T-helper 17 cell (primary cell): ENCODE measurements at places on chromosomes 12 and 14. TPM values are rescaled to one million over a fixed set of nuclear protein-coding genes. Genes with fewer than 3 reads are reported as not detected.
A peak's percentile ranks its signal among the peaks of the same experiment; 100 is the strongest.

GRCh38 chr12:129068684-129069083 lies 215.4 kb downstream of the GLT1D1 start:
- no peaks in the 10 kb centered on the region for H3K27me3 ChIP-seq
- DNase-seq = no peak
- no peaks in the 10 kb centered on the region for H3K36me3 ChIP-seq
- H3K4me1 ChIP-seq = no peaks in the 10 kb centered on the region
- H3K27ac ChIP-seq = no peak overlapping the region

DNA sequence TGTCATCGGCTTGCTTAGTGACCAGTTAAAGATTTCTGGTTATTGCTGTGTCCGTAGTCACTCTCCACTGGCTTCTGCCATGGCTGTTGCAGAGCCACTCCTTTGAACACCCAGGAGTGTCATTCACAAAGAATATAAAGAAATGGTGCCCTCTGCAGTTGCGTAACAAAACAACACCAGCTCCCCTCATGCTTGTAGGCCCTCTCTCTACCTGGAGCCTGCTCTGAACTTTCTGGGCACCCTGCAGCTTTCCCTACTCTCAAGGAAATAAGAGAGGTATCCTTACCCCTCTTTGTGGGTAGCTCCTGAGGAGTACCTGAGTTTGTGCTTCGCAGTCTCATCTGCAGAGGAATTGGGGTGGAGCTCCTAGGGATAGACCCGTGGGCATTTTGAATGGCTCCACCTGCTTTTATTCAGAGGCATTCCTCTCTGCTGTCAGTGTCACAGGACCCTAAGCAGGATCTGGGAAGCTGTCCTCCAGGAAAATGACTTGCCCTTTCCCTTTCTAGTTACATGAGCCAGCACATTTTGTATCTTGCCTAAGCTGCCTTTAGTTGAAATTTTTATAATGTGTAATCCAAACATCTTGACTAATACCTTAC lies 97.2 kb upstream of the TMEM260 start:
- DNase-seq = no peak
- no peaks in the 10 kb centered on the region for H3K4me1 ChIP-seq
- H3K36me3 ChIP-seq = no peaks in the 10 kb centered on the region
- peaks cover 45% of the 10 kb centered on the region for H3K27me3 ChIP-seq

DNA sequence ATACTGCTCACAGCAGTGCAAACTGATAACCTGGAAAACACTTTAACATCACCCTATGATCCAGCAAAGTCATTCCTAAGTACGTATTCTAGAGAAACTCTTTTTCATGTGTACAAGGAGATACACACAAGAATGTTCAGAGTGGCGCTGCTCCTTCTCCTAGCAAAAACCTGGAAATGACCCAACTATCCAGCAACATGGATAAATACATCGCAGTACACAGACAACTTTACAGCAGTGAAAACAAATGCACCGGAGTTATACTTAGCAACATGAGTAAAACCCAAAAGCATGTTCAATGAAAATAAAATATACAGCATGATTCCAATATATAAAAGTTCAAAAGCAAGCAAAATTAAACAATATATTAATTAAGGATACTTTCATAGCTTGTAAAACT lies 18.7 kb downstream of the SART3 start:
- H3K36me3 ChIP-seq = peaks cover 8% of the 10 kb centered on the region
- peak overlapping the region; percentile 80 for H3K27ac ChIP-seq
- peaks cover 19% of the 10 kb centered on the region for H3K4me1 ChIP-seq
- no peaks in the 10 kb centered on the region for H3K27me3 ChIP-seq
- DNase-seq = no peak

GRCh38 chr12:27868139-27868538 lies 88.1 kb upstream of the MANSC4 start:
- H3K4me3 ChIP-seq = no peak overlapping the region
- no peak overlapping the region for H3K27ac ChIP-seq
- peaks cover 13% of the 10 kb centered on the region for H3K4me1 ChIP-seq
- DNase-seq = no peak
- peaks cover 7% of the 10 kb centered on the region for H3K27me3 ChIP-seq

DNA sequence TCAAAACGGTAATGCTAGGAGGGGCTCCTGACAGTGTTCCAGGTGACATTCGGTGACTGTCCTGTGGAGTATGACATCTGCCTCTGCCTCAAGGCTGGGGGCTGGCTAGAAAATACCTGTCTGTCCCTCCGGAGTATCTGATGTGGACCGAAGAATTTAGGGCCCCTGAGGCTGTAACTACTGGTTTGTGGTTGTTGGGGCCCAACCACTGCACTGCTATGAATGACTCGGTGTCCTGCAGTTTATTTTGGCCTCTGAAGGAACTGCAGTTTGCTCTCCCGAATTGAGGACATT lies 198.9 kb upstream of the CAND1 start:
- DNase-seq = no peak
- peaks cover 12% of the 10 kb centered on the region for H3K4me1 ChIP-seq
- peaks cover 64% of the 10 kb centered on the region for H3K27me3 ChIP-seq
- no peak overlapping the region for H3K27ac ChIP-seq
- H3K4me3 ChIP-seq = peak overlapping the region; percentile 96

GRCh38 chr14:93219103-93219726 lies 12.2 kb downstream of the UBR7 start:
- no peaks in the 10 kb centered on the region for H3K27me3 ChIP-seq
- no peak for DNase-seq
- H3K27ac ChIP-seq = no peak overlapping the region
- H3K4me3 ChIP-seq = no peak overlapping the region
- no peaks in the 10 kb centered on the region for H3K36me3 ChIP-seq

DNA sequence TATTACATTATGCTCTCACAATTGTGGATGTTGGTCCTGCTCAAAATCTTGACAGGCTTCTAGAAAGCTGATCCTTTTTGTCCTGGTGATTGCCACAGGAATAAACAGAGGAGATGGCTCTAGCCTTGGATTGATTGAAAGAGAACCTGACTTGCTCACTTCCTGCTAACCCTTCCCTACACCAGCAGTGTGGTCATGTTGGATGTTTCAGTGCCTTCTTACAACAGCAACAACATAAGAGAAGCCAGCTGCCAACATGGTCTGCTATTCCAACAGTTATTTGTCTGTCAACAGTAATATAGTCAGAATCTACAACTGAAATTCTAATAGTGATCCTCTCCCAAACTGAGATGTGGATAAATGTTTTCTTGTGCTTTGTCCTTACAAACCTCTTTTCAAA lies 311.6 kb upstream of the DIO2 start:
- no peaks in the 10 kb centered on the region for H3K27me3 ChIP-seq
- no peak overlapping the region for H3K27ac ChIP-seq
- H3K4me1 ChIP-seq = no peaks in the 10 kb centered on the region
- no peak overlapping the region for H3K4me3 ChIP-seq

DNA sequence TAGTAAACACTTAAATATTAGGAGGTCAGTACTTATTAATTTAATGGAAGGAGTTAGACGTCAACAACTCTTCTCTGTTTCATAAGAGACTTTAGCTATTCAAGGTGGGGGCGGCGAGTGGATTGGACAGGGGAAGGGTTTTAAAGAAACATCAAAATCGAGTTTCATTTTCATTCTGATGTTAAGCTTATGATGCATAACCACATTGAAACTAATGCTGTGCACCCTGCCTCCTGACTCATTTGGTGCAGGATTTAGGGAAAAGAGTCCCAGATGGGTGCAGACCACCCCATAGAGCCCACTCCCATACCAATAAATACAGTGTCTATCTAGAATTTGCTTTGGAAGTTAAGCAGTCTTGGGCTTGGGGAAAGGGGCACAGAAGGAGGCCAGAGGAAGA lies 7.4 kb downstream of the ZBTB39 start:
- no peak overlapping the region for H3K4me3 ChIP-seq
- H3K27me3 ChIP-seq = no peaks in the 10 kb centered on the region
- H3K36me3 ChIP-seq = peaks cover 9% of the 10 kb centered on the region
- H3K4me1 ChIP-seq = peaks cover 23% of the 10 kb centered on the region
- peak overlapping the region; percentile 83 for H3K27ac ChIP-seq
- DNase-seq = no peak

- H3K27me3 ChIP-seq = peaks cover 37% of the 10 kb centered on the region
- H3K4me1 ChIP-seq = peaks cover 2% of the 10 kb centered on the region
- DNase-seq = no peak
- no peak overlapping the region for H3K27ac ChIP-seq
These were observed 5.6 kb upstream of the ADGRD1 start for GRCh38 chr12:130948136-130948535.

GRCh38 chr14:59852350-59852749 lies 18.2 kb downstream of the RTN1 start:
- no peak for DNase-seq
- no peaks in the 10 kb centered on the region for H3K4me1 ChIP-seq
- no peaks in the 10 kb centered on the region for H3K27me3 ChIP-seq
- no peaks in the 10 kb centered on the region for H3K36me3 ChIP-seq

DNA sequence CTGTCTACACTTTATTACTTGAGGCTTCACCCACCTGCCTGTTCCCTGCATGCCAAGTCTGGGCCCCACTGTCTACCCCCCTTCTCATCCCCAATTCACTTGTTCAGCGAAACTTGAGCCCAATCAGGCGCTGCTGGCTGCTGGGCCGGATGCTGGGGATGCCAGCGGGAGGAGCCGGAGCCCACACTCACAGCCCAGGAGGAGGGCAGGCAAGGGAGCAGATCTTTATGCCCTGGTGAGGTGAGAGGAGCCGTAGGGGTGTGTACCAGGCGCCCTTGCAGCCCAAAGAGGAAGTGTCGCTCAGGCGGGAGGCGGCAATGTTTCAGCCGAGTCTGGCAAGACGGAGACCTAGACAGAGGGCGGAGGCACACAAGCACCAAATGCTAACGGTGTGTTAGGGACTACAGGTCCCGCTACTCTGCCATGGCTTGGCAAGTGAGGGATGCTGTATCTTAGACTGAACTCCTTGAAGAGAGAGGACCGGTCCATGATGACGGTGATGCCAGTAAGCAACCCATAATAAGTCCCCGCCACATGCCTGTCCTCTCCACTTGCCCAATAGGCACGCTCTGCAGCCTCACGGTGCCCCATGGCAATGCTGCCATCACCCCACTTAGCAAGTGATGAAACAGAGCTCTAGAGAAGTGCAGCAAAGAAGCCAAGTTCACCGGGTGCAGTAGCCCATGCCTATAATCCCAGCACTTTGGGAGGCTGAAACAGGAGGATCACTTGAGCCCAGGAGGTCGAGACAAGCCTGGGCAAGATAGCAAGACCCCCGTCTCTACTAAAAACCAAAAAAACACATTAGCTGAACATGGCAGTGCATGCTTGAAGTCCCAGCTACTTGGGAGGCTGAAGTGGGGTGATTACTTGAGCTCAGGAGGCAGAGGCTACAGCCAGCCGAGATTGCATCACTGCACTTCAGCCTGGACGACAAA lies 41.6 kb downstream of the LRRC74A start:
- no peak for DNase-seq
- no peaks in the 10 kb centered on the region for H3K36me3 ChIP-seq
- H3K27me3 ChIP-seq = no peaks in the 10 kb centered on the region
- H3K27ac ChIP-seq = peak overlapping the region; percentile 76

- no peak for DNase-seq
- no peaks in the 10 kb centered on the region for H3K27me3 ChIP-seq
- H3K4me3 ChIP-seq = no peak overlapping the region
- H3K36me3 ChIP-seq = no peaks in the 10 kb centered on the region
- H3K4me1 ChIP-seq = peaks cover 18% of the 10 kb centered on the region
These were observed 1136.7 kb downstream of the TMEM121 start for GRCh38 chr14:106662936-106663550.

- no peaks in the 10 kb centered on the region for H3K36me3 ChIP-seq
- no peak for DNase-seq
These were observed 123.0 kb upstream of the DYRK2 start for GRCh38 chr12:67525617-67525884.

DNA sequence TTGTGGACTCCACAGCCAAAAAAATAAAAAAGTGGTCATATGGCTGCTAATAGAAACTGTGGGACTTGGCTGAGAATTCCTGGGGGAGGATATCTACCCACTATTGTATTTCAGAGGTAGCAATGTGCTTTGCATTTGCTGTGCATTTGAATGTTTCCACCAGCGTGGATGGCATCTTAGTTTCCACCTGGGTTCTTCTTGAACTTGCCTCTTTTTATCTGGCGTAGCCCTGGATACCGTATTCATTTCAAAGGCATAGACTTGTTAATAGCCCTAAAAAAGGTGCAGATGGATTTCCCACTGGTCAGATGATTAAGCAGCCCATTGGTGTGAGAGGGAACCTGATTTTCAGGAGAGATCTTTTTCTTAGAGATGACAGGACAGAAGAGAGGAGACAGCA lies 1.9 kb upstream of the MYF5 start:
- no peak overlapping the region for H3K4me3 ChIP-seq
- H3K36me3 ChIP-seq = no peaks in the 10 kb centered on the region
- H3K4me1 ChIP-seq = no peaks in the 10 kb centered on the region
- peaks cover 22% of the 10 kb centered on the region for H3K27me3 ChIP-seq
- no peak for DNase-seq

- H3K36me3 ChIP-seq = no peaks in the 10 kb centered on the region
- peak; percentile 30 for DNase-seq
- no peaks in the 10 kb centered on the region for H3K27me3 ChIP-seq
- peaks cover 49% of the 10 kb centered on the region for H3K4me1 ChIP-seq
These were observed 71.2 kb downstream of the IRF2BPL start for GRCh38 chr14:76957224-76957891.

DNA sequence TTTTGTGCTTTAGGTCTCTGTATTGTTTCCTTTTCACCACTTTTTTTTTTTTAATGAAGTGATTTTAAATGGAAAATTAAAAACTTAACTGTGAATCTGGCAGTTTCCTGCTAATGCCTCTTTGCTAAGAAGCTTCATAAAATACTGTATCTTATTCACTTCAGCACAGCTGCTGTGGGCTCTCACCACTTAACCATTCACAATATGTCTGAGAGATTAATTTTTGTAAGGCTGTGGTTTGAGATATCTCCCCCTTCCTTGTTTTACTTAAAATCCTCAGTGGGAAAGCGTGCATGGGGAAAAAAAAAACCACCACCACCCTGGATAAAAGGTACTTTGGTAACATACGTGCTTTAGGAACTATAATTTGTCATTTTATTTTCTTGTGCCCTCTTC lies 115.9 kb downstream of the ETV6 start:
- no peaks in the 10 kb centered on the region for H3K36me3 ChIP-seq
- H3K27me3 ChIP-seq = no peaks in the 10 kb centered on the region
- no peak for DNase-seq
- peaks cover 72% of the 10 kb centered on the region for H3K4me1 ChIP-seq

DNA sequence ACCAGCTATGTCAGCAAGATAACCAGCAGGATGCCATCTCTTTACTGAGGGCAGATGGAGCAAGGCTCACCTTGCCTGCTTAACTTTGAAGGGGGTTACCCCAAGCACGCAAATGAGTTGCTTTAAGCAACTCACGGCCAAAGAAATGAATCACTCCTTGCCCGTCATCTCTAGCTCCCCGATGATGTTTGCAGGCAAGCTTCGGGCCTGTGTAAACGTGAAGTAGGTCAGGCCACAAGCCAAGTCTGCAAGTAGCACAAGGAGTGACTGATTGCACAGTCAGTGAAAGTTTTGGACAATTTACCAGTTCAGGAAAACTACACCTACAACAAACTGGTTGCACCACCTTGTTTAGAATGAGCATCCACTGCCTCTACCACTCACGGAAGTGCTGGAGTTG lies 699.7 kb upstream of the TBX3 start:
- no peak for DNase-seq
- H3K4me1 ChIP-seq = no peaks in the 10 kb centered on the region
- no peaks in the 10 kb centered on the region for H3K36me3 ChIP-seq

- H3K4me1 ChIP-seq = peaks cover 6% of the 10 kb centered on the region
- H3K36me3 ChIP-seq = no peaks in the 10 kb centered on the region
- no peak overlapping the region for H3K4me3 ChIP-seq
- H3K27ac ChIP-seq = no peak overlapping the region
- H3K27me3 ChIP-seq = no peaks in the 10 kb centered on the region
These were observed 47.7 kb upstream of the MAP3K9 start for GRCh38 chr14:70856851-70857495.

GTF2A1 gene
- total RNA-seq = 21.4 TPM

IFNG-AS1 gene
- 0.42 TPM for total RNA-seq

FAM161B gene
- 3.3 TPM for total RNA-seq

P2RX7 gene
- total RNA-seq = 6.3 TPM
